NCI-H510A treated with DMSO at 0.1 percent for 48 hours (cell line): ENCODE measurements at places on chromosomes 3 and 15.

- no peak for DNase-seq
Observed at GRCh38 chr3:185696039-185696438, 109.9 kb downstream of the SENP2 start.

- no peak for DNase-seq
Observed at GRCh38 chr15:44595246-44595645, 58.3 kb downstream of the EIF3J start.

DNA sequence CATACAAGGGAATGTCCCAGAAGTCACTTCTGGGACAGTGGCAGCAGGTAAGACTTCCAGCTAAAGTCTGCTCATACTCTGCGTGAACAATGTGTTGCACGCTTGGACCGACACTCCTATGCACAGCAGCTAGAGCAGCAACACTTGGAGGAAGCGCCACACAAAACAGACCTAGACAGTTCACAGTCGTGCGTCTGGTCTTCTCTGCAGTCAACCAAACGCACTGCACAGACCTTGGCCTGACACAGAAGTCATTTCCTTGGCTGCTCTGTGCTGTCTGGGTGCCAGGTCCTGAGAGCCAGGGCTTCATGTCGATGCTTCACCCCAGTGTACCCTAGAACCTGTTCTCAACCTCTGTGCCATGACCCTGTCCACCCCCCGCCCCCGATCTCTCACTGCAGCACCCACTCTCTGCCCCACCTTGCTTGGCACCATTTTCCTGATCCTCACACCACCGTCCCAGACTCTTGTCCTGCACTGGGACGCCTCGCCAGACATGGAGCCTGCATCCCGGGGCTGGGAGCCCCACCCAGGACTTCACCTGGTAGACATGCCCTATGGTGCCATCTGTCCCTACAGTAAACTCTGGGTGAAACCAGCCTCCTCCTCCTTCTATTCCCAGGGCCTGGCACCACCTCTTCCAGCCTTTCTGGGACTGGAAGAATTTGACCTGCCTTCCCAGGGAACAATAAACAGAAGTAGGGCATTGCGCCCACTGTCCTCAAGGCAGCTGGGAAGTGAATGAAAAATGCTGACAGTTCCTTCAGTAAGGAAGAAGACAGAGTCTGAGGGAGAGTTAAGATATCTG is 3.1 kb downstream of the ATP10A start:
- no peak for DNase-seq

DNA sequence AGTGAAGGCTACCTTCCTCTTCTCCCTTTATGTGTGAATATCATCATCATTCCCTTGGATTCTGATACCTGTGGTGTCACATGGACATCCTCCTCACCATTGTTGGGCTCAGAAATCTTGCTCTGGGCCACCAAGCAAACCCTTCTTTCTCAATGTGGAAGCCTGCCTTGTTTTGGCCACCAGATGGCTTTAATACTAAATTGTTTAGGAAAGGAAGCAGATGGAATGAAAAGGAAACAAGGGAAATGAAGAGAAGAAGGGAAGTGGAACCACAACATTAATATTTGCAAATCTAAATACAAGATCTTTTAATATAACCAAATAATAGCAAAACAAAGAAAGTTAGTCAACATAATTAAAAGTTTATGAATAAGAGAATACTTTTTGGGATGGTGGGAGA is 14.0 kb downstream of the FAM227B start:
- DNase-seq: no peak

DNA sequence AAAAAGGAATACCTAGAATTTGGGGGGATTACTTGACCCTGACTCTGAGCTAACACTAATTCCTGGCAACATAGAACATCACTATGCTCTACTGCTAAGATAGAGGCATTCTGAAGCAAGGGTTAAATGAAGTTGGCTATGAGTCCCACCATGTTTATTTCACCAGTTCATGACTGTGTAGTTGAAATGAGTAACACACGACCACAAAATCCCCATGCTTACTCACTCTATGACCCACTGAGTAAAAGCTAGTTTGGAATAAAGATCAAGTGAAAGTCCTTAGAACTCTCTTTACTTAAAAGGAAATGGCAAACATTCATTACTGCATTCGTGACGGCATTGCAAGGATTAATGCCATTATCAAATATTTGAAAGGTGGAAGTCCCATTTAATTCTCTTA is 47.4 kb downstream of the MRPL46 start:
- no peak for DNase-seq

DNA sequence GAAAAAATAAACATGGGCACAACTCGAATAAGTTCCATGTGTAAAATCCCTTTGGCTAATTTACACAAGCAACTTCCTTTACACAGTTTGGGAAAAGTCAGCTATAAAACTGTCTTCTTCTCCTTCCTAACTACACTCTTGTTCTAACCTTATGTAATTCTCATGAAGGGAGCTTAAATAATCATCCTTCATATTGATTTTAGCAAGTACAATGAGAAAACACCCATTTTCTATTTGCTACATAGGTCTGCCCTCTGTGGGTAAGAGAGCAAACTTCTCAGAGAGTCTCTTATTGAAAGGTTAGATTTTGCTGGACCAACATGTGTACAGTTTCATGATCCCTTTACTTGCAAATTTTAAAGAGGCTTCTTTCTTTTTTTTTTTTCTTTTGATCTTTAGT is 398.5 kb downstream of the ROBO1 start:
- DNase-seq: no peak

DNA sequence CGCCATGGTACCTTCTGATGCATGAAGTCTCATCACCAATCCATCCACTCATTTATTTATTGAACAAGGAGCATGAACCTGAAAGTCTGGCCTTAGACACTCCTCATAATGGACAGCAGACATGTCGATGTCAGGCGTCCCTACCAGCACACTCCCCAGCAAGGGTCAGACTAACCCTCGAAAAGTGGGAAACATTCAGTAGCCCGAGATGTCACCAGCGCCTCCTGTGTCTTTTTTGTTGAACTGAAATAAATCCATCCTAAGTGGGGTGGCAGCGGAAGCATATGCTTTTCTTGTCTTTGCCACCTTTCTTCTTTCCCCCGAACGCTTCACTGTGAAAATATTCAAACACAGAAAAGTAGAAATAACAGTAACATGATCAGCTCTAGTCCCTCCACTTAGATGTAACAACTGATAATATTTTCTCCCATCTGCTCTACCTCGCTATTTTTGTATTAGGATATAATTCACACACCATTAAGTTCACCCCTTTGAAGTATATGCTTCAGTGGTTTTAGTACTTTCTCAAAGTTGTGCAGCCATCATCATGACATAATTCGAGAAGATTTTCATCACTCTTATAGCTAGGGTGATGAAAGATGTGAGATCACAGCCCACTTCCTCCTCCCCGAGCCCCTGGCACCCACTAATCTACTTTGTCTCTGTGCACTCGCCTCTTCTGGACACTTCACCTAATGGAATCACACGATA is 121.6 kb downstream of the ADAMTS17 start:
- no peak for DNase-seq
